Dorsolateral prefrontal cortex (tissue), 122 donors: ENCODE measurements at places on chromosomes 16 and 17.
A peak's percentile ranks its signal among the peaks of the same experiment; 100 is the strongest.

- peak; percentile 32 for DNase-seq
Observed at GRCh38 chr16:49592546-49593423, 219.2 kb downstream of the C16orf78 start.

DNA sequence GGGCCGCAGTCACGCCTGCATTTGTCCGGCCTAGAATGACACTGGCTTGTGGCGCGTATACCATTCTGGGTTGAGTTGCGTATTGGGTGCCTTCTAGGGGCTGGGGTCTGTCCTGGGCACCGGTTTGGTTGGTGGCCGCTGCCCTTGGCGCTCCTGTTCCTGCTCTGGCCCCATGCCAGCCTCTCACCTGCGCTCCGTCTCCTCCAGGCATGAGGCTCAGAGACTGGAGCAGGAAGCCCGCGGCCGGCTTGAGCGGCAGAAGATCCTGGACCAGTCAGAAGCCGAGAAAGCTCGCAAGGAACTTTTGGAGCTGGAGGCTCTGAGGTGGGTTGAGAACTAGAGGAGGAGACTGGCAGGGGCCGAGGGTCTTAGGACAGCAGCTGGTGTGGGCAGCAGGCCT is 17.4 kb downstream of the CDIPT start:
- DNase-seq, result no peak

- DNase-seq, result no peak
Observed at GRCh38 chr17:11264183-11264871, 23.3 kb downstream of the SHISA6 start.

- DNase-seq, result no peak
Observed at GRCh38 chr16:78230832-78231231, 131.4 kb downstream of the WWOX start.

DNA sequence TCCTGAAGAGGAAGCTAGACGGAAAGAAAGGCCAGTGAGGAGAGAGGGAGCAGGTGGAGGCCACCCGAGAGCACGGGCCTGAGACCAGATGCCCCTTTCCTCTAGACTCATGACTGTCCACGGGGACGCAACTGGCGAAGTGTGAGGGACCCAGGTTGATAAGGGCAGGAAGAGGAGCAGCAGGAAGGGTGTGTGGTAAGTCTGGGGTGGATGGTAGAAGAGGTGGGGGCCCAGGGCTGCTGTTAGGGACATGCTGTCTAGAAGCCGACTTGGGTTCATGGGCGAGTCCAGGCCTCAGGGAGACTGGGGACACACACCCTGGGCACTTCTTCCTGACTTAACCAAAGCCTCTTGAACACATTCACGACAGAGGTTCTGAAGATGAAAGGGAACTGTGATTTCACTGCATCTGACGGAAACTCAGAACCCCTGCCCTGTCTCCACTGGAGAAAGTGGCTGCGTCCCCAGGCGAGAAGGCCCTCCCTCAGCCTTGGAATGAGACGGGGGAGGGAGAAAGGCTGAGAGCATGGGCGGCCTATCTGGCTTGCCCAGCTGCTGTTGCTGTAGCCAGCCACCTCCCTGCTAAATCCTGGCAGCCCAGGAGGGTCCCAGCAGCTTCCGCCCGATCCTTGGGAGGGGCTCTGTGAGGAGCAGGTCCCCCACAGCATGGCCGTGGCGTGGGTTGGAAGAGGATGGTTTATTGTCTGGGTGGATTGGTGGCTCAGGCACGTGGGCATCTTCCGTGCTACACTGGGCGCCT is 6.0 kb downstream of the HIC1 start:
- no peak for DNase-seq

DNA sequence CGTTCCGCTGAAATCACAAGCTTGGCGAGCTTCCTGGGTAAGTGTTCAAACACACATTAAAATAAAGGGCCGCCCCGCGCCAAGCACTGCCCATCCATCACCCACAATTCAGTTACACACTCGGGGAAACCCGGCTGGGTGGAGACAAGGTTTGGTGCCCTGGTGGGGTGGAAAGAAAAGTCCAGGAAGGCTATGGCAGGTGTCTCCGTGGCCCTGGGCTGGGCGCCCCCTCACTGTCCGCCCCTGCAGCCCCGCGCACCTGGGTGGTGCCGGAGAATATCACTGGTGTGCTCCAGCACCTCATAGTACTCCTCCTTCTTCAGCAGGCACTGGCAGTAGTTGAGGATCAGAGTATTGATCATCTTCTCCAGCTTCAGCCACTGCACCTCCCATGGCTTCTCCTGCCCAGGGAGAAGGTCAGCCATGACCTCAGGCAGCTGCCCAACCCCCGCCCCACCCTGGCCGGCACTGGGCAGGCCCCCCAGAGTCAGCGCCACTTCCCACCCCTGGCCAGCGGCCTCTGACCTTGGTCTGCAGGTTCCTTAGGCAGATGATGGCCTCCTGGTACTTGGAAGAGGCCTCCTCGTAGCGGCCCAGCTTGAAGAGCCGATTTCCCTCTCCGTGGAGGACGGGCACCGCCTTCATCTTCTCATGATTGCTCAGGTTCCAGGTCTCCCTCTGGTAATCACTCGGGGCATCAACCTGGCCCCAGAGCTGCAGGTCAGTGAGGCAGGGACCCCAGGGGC is 8.4 kb downstream of the AIPL1 start:
- DNase-seq, result no peak

- no peak for DNase-seq
Observed at GRCh38 chr17:34692920-34693319, 113.5 kb downstream of the TMEM132E start.

GRCh38 chr16:89949756-89950155 is 1.2 kb downstream of the DEF8 start:
- no peak for DNase-seq

GRCh38 chr16:66604376-66605176 is at the start of gene CMTM3:
Gene CMTM3 (plus strand): TSS chr16:66604704. CDS start chr16:66604806, 102 bp downstream.
- DNase-seq, result peak; percentile 59

DNA sequence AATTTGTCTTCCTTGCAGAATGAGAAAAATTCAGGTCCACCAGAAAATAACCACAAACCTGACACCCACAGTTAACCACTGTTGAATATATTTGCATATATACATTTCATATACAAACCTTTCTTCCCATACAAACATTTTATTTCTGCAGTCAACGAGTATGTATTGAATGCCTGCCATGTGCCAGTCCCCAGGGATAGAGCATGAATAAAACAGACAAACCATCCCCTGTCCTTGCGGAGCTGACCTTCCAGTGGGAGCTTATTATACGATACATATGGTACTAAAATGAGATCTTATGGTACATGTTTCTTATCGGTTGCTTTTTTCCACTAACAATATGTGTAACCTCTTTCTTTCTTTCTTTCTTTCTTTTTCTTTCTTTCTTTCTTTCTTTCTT is 116.7 kb downstream of the PITPNC1 start:
- no peak for DNase-seq

DNA sequence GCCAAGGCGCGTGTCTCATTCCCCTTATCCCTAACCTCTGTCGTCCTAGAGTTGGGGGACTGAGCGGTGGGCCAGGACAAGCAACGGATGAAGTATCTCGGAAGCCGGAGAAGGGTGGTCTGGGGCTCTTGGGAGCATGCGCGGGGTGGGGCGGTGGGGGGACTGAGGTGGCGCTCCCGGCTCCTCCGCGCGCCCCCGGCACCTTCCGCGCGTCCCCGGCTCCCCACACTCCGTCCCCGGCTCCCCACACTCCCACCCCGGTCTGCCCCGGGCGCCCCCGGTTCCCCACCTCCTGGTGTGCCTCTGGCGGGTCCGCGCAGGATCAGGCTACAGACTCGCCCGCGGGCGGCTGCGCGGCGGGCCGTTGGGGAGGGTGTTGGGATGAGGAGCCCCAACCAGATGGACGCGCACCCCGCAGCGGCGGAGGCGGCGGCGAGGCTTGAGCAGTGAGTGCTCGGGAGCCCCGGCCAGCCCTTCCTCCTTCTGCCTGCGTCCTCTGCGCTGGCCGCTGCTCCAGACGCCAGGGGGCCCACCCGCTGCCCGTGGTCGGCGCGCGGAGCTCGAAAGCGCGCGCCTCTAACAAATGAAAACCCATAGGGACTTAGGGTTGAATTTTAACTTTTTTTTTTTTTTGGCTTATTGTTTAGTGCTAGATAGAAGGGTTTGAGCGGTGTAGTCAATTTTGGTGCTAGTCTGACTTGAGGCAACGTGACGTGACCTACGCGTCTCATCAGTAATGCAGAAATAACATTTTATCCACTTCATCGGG is 5.6 kb upstream of the CRYM start:
- peak; percentile 88 for DNase-seq

DNA sequence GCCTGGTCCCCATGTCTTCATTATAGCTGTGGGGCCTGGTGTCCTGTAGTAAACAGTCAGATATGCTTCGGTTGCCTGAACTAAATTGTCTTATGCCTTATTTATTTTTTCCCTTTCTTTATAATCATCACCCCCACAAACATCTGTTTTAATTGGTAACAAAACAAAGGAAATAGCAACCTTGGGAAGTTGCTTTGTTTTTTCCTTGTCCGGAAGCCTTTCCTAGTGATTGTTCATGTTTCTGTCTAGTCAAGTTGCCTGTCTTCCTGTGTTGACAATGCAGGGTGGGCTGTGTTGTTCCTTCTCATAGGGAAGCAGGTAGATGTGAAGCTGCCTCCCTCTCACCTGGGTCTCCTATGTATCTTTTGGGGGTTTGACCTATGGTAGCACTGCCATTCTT is 16.7 kb downstream of the PGS1 start:
- no peak for DNase-seq
